ENCODE measurements at places on chromosomes 12 and 14. TPM values are rescaled to one million over a fixed set of nuclear protein-coding genes. Genes with fewer than 3 reads are reported as not detected.

DNA sequence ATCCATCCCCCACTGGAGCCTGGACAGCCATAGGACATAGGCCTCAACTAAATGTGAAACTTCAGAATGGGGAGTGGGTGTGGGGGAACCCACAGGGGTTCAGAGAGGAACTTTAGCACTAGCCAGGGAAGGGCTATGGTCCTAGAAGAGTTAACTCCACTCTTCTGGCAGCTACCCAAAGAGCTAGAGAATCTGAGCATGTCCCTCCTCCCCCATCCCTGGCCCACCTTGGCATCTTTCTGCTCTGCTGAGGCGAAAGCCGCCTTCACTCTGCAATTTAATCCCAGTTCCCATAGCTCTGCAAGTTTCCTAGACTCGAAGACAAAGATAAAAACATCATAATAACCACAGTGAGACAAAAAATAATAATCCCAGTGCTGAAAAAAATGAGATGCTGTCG is 214.7 kb upstream of the RTL1 start:
- ATAC-seq: no peak

SRRM4 gene
- total RNA-seq: 20.9 TPM

TBX3 gene
- 0.75 TPM for total RNA-seq

MYF5 gene
- not detected for total RNA-seq

ANKRD33 gene
- 0.60 TPM for total RNA-seq

RNASE3 gene
- not detected for total RNA-seq

DNA sequence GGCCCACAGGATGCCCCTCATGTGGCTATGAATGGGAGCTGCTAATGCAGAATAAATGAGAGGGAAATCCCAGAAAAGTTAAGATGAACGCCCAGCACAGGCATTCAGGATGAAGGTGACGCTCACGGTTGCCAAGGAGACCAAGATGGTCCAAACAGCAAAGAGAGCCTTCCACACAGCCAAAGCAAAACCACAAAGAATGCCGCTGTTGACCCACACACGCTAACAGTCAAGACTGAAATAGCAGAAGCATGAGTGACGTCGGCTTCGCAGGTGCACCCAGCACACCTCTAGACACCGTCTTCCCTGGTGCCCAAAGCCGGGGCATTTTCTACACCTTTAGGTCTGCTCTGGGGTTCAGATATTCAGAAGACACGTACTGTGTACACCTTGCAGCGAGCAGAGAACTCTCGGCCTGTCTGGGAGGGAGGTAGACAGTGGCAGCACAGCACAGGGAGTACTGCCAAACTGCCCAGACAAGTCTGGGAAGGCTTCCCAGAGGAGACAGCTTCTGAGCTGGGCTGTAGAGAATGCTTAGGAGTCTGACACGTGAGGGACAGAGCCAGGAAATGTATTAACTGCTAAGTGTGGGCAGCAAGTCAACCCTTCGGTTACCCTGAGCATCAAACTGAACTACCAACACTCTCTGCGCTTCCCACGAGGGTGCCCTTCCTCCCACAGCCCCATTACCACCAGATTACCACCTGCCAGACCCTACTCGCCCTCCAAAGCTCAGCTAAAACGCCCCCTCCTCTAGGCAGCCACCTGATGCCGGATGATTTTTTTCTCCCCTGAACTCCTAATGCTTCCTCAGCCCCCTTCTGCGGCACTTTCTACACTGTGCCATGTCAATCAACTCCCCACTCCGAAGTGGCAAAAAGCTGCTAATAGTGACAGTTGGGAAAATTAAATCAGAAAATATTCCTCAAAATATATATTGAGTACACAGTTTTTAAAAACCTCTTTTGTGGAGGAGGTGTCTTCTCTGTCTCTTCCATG is 50.1 kb downstream of the CCDC88C start:
- peak; percentile 53 for ATAC-seq

DNAJC22 gene
- total RNA-seq: 2.6 TPM

DNA sequence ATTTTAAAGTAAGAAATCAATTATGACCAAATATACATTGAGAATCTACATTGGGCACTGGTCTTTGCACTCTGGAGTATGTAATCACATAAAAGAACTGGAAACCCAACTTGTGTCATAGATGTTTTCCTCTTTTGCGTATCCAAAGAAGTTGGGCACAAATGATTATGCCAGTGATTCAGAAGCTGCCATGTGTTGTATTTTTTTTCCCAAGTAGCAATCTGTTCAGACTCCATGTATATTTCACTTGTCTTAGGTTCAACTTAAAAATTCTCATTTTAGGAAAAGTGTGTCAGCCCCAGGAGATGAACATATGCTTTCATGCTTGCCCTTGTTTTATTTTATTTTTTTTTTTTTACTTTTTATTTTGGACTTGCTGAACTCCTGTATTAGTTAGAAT is 441.5 kb downstream of the PDZRN4 start:
- no peak for ATAC-seq

GRCh38 chr12:94099632-94100031 is 48.7 kb upstream of the PLXNC1 start:
- no peak for ATAC-seq

GRCh38 chr12:105279460-105280056 is 43.6 kb upstream of the APPL2 start:
- no peak for ATAC-seq

GRCh38 chr12:87274594-87275245 is 754.5 kb downstream of the C12orf50 start:
- no peak for ATAC-seq

DNA sequence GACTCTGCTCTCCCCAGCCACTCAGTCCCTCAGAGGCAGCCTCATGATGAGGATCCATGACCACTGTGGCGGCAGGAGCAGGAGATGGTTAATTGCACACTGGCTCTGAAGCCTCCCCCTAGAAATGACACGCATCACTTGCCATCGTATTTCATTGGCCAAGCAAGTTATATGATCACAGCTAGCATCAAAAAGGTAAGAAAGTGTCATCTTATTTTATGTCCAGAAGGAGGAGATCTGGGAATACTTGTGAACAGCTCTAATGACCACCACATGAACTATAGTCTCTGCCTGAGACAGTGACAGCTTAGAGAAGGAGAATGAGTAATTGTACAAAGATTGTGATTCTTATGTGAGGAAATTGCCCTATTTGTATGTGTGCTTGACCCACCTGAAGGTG is 363.4 kb downstream of the NUAK1 start:
- no peak for ATAC-seq

- no peak for ATAC-seq
These were observed 125.2 kb downstream of the ALX1 start for GRCh38 chr12:85405262-85405661.

DNA sequence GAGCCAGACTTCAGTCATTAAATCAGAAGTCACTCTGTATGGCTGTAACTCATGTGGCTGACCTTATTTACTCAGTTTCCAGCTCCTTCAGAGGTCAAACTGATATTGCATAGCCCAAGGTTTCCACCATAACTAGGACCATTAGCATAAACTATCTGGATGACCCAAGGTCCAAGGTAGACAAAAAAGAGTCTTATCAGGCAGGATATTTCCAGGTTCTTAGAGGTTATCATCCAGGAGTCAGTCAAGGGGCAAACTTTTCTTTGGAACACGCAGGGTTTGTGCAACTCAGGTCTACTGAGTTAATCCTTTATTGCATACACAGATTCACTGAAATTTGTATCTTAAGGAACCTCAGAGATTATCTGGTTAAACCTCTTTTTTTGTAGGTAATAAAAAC is 66.5 kb downstream of the AVPR1A start:
- ATAC-seq: no peak

DNA sequence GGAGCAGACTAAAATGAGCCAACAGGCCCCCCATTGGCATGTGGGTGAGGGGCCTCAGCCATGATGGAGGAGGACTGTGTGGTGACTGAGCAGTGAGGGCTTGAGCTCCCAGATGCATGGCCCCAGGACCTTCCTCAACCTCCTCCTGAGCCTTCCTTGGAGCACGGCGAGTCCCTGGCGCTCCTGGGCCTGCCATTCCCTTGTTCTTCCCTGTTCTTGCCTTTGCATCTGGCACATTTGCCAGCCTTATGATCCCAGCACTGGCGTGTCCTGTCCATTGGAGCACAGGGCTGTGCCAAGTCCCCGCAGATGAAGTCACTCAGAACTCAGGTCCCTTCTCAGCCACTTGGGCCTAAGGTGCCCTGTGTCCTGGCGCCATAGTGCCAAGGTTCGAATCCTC is 40.3 kb upstream of the MEG3 start:
- ATAC-seq: no peak

DNA sequence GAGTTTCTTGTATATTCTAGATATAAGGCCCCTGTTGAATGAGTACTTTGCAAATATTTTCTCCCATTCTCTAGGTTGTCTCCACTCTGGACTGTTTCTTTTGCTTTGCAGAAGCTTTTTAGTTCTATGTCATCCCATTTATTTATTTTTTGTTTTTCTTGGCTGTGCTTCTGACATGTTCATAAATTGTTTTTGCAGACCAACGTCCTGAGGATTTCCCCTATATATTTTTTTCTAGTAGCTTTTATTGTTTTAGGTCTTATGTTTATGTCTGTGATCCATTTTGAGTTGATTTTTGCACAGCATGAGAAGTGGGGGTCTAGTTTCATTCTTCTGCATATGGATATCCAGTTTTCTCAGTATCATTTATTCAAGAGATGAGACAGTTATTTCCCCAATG is 70.4 kb upstream of the BTG1 start:
- ATAC-seq: no peak

DNA sequence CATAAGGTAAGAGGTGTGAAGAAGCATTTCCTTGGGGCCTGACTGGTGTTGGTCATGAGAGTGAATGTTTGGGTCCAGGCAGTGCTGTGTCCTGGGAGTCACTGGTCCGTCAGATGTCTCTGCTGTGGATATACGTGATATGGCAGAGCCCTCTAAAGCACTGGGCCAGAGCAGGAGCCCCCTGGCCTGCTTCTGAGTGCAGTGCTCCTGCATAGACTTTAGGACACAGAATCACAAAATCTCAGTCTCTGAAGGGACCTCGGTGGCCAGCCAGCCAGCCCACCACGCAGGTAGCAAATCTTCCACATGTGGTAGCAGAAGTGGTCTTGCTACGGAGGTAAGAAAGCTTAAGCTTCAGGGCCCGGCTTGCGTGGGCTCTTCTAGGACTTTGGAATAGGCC is 18.5 kb upstream of the AQP2 start:
- ATAC-seq: no peak

TAS2R9 gene
- total RNA-seq: not detected

- no peak for ATAC-seq
These were observed 20.8 kb downstream of the STX2 start for GRCh38 chr12:130818272-130818634.

PELI2 gene
- 9.0 TPM for total RNA-seq

GRCh38 chr12:124804011-124804621 is 59.5 kb downstream of the SCARB1 start:
- ATAC-seq: peak; percentile 97

WIF1 gene
- total RNA-seq: 1.1 TPM

DNA sequence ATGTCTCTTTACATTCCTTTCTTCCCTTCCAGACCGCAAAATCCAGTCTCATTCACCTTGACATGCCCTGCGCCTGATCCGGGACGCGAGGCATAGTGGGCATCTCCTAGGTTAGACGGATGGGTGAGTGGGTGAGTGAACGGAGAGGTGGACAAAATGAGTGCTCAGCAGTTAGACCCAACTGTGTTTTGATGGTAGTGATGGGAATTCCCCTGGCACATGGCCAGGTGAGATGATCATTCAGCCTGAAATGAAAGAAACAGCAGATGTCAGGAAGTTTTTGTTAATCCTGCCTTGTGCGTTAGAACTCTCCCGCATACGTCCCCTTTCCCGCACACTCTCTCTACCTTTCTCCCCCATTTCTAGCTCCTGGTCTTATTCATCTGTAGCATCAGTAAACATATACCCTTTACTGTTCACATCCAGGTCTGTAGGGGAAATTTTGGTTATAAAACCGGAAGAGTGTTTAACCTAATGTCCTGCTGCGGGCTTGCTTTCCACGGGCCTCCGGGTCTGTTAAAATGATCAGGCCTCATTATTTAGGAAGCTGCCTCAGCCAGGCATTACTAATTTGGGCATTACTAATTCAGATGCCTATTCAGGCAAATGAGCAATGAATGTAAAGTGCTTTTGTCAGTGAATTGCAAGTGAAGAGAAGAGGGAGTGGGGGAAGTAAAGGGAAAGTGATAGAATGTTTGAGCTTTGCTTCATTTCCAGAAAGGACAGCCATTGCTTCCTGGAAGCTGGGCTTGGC is 172.8 kb downstream of the ETV6 start:
- peak; percentile 63 for ATAC-seq

All from motor neuron (in vitro differentiated cells).